GM12865 (cell line): ENCODE measurements at places on chromosomes 5 and 9.
A peak's percentile ranks its signal among the peaks of the same experiment; 100 is the strongest.

- DNase-seq: peak; percentile 29
Observed at GRCh38 chr5:79800979-79801827, 111.6 kb downstream of the CMYA5 start.

GRCh38 chr5:132687995-132688394, 14.2 kb downstream of the IL4 start:
- peak; percentile 42 for DNase-seq

- DNase-seq: peak; percentile 10
Observed at GRCh38 chr5:174532455-174533453, 191.6 kb upstream of the MSX2 start.

DNA sequence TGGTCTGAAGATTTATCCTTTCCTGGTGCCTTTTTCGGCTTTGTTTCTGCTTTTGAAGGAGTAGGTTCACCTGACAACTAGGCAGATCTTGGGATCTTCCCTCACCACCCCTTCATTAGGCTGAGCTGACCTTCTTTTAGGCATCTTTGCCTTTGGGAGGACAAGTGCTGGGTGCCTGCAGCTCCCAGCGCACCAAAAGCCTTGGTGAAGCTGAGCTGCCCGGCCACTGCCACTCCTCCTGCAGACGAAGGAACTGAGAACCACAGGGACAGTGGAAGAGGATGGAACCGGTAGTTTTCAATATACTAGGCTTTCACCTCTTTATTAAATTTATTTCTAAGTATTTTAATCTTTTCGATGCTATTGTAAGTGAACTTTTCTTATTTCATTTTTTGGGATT, 16.8 kb upstream of the MARCOL start:
- DNase-seq: no peak

DNA sequence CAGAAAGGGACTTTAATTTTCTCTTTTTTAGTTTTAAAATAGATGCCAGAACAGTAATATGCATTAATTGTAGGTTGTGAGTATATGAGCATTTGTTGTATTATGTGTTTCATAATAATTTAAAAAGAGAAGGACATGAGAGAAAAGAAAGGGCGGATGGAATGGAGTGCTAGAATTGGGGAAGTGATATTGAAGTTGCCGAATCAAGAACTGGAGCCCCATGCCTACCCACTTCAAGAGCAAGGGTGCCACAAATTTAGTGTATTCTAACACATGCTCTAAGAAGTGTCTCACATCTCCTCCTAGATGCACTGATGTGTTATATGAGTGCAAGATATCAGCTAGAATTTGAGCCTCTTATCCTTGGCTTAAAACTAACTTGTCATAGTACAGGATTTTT, 43.6 kb upstream of the FYB1 start:
- DNase-seq: no peak

DNA sequence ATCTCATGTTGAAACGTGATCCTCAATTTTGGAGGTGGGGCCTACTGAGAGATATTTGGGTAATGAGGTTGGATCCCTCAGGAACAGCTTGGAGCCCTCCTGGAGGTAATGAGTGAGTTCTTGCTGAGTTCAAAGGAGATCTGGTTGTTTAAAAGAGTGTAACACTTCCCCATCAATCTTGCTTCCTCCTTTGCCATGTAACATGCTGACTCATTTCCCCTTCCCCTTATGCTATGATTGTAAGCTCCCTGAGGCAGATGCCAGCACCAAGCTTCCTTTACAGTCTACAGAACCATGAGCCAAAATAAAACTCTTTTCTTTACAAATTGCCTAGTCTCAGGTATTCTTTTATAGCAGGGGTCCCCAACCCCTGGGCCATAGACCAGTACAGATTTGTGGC, 352.3 kb downstream of the SLCO4C1 start:
- DNase-seq: peak; percentile 10

DNA sequence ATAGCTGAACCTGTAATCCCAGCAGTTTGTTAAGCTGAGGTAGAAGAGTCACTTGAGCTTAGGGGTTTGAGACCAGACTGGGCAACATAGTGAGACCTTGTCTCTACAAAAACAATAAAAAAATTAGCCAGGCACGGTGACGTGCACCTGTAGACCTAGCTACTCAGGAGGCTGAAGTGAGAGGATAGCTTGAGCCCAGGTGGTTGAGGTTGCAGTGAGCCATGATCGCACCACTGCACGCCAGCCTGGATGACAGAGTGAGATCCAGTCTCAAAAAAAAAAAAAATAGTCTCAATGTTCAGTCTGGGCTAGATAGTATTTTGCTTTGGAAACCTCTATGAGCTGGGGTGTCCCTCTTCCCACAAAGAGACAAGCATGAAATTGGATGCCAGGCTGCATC, 51.9 kb upstream of the IQGAP2 start:
- DNase-seq: peak; percentile 28

DNA sequence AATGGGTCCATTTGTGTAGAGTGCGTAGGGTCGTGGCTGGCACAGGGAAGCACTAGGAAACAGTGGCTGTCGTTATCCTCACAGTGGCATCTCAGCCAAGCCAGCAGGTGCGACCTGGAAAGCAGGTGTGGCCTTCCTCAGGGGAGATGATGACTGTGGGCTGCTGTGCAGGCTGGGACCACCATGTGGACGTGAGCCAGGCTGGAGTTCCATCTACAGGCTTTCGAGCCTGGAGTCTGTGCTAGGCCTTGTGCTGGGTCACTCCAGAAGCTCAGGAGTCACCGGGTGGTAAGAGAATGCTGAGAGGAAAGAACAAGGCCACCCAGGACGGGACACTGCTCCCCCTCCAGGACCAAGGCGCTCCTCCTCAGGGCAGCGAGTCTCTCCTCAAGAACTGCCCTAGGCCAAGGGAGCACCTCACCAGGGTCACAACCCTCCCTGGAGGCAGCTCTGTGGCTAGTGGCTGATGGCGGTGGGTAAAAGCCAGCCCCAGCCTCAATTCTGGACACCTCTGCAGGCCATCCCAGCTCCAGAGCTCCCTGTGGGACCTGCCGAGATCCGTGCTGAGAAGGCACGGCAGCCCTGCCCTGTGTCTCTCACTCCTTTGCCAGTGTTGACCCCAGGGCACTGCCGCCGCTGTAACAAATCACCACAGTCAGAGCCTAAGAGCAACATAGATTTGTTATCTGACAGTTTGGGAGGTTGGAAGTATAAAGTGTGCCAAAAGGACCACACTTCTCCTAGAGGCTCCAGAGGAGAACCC, 36.0 kb downstream of the WHRN start:
- DNase-seq: no peak

DNA sequence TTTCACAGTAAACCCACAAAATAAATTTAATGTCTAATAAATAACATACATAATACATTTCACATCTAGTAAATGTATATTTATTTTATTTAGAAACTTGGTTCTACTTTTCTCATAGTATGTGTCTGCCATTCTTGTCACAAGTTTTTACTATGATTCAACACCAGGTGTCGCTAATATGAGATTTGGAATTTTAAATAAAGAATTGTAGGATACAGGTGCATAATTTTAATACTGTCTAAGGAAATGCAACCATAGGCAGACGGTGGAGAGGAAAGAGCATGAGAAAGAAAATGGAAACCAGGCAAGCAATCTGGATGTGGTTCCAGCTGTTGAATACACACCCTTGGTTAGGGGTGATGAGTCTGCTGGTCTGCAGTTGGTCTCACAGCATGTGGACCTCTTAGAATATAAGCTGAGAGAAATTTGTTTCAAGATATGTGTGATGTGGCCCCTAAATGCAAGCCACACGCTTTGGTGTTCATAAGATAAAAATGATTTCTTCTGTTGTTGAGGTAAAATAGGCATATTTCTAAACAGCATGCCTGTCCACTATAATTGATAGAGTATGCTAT, 114.7 kb upstream of the TXNDC8 start:
- DNase-seq: peak; percentile 6

DNA sequence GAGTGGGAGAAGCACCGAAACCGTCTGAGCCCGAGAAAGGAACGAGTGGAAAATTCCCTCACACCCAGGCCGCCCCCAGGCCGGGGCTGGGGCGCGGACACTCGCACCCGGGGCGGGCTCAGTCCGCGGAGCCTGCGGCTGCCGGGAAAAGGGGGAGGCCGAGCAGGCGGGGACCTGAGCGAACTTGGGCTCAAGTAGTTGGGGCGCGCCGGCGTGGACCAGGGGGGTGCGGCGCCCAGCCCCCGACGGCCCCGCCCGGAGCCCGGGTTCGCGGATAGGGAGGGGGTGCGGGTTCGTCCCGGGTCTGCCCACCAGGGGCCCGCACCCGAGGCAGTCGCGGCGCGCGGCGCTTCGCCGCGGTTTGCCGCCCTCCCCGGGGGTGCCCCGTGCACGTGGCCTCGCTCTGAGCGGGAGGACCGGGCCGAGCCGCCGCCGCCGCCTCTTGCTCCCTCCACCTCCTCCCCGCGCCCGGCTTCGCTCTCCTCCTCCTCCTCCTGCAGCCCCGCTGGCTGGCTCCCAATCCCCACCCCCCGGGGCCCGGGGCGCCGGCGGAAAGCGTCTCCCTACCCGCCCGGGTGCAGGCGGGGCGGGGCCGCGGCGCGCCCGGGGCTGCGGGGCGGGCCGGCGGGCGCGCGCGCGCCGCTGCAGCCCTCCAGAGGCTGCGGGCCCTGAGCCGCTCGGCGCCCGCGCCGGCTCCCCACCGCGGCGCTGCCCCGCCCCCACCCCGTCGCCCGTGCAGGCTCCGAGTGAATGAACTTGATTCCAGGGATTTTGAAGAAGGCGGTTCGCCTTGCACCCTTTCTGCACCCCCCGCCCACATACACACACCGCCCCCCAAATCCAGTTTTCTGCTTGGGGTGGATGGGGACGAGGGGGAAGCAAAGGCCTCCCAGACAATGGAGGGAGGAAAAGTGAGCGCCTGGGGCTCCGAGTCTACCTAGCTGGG, 1.3 kb upstream of the NFIB start:
- DNase-seq: no peak

DNA sequence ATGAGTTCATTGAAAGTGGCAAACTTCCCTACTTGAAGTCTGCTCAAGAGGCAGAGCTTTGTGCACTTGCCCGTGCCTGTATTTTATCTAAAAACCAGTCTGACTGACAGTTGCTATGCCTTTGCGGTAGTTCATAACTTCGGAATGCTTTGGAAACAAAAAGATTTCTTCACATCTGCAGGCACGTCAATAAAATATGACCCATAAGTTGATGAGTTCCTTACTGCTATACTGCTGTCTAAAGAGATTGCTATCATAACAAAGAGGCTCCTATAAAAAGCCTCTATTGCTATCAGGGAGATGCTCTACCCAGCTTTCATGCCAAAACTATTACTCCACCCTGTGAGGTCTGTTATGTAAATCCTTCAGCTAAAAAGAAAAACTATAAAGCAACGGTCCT, 25.4 kb upstream of the RNF20 start:
- no peak for DNase-seq

GRCh38 chr5:133274597-133274935, 222.8 kb downstream of the HSPA4 start:
- no peak for DNase-seq

- DNase-seq: no peak
Observed at GRCh38 chr9:137478962-137479861, 20.1 kb upstream of the NSMF start.

DNA sequence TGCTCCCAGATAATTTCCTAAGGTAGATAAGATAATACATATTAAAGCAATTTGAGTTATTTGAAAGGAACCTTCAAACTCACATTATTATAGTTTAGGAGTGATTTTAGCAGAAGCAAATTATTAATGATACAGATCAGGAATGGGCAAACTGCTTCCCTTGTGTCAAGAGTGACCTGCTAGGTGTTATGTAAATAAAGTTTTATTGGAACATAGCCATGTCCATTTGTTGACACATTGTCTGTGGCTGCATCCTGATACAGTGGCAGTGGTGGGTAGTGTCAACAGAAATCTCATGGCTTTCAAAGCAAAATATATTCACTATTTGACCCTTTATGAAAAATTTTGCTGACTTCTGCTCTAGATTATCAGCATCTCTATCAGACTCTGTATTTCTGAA, 11.4 kb upstream of the BASP1 start:
- no peak for DNase-seq

- DNase-seq: no peak
Observed at GRCh38 chr9:102652471-102652870, 342.7 kb upstream of the CYLC2 start.

GRCh38 chr5:170523830-170524229, 20.0 kb downstream of the KCNIP1 start:
- no peak for DNase-seq

GRCh38 chr9:133999851-134000265, 7.7 kb upstream of the VAV2 start:
- DNase-seq: no peak

DNA sequence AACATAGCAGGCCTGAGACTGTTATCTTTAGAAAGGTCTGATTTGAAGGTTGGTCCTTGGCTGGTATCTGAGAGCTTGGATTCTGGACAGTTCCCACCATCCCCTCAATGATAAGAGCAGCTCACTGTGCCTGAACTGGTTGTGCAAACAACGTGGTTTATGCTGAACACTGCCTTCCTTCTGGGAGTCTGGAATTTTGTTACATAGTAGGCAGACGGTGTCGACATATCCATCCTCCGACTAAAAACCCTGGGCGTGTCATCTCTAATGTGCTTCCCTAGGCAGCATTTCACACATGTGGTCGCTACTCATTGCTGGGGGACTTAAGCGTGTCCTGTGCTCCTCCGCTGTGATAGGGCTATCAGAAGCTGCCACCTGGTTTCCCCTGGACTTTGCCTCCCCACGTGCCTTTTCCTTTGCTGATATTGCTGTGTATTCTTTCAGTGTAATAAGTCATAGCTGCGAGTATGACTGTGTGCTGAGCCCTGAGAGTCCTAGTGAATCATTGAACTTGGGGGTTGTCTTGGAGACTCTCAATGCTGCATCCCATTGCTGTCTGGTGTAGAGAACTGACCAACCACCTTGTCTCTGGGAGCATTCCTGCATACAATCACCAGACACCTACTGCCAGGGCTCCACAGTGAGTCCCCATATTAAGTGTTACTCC, 119.1 kb upstream of the TBC1D2 start:
- DNase-seq: no peak

- no peak for DNase-seq
Observed at GRCh38 chr9:31168161-31168560, 1216.3 kb upstream of the ACO1 start.

- DNase-seq: no peak
Observed at GRCh38 chr9:18274693-18275092, 199.3 kb upstream of the ADAMTSL1 start.

DNA sequence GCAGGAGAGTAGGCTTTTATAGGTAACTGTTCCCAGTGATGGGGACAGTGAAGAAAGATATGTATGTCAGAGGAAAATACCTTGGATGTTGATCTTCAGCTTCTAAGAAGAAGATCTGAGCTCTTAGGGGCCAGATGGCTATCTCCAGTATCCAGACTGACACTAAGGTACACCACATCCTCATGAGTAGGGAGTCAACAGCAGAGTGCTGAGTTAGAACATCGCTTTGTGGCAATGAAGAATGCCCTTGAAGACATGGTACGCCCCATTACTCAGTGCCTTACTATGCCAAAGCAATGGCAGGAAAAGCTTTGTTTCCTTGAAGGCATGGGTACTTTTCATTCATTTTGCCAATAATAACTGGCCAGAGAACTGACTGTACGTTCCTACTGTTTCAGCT, 263.7 kb downstream of the CEMIP2 start:
- no peak for DNase-seq

DNA sequence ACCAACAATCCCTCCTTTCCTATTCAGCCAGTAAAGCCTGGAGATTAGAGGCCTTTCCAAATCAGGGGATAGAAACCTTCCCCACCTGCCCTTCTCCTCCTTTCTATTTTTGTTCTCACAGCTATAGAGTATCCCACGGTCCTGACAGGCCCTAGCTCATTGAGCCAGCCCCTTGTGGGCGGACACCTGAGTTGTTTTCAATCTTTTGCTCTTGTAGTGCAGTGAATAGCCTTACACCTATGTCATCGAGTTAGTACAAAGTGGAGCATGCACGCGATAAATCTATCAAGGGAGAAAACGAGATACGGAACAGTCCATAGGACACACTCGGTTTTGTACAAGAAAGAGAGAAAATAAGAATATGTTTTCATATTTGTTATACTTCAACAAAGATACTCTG, 77.2 kb downstream of the TSPAN17 start:
- DNase-seq: no peak
